LoVo (cell line): ENCODE measurements at places on chromosomes 2 and 18.

- DNase-seq: no peak
Observed at GRCh38 chr18:24472591-24472990, 12.2 kb downstream of the HRH4 start.

GRCh38 chr2:201072201-201072530, 365 bp downstream of the NDUFB3 start:
- DNase-seq: no peak

DNA sequence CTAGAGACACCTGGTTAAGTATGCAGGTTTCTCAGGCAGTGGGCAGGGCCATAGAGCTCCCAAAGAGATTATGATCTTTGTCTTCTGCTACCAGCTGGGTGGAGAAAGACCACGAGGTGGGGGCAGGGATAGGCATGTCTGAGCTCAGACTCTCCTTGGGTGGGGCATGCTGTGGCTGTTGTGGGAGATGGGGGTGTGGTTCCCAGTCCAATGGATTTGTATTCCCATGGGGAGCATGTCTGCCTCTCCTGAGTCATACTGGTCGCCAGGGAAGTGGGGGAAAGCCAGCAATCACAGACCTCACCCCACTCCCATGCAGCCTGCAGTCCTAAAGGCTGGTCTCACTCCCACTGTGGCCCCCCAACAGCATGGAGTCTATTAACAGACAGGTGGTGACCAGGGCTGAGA, 31.4 kb upstream of the RHOB start:
- peak; percentile 55 for DNase-seq

GRCh38 chr18:28725876-28726275, 548.9 kb upstream of the CDH2 start:
- no peak for DNase-seq

GRCh38 chr2:143150287-143150686, 21.1 kb downstream of the ARHGAP15 start:
- DNase-seq: no peak

GRCh38 chr2:100197631-100198153, 55.3 kb upstream of the AFF3 start:
- DNase-seq: no peak

- DNase-seq: no peak
Observed at GRCh38 chr2:45901468-45902032, 250.1 kb downstream of the PRKCE start.

DNA sequence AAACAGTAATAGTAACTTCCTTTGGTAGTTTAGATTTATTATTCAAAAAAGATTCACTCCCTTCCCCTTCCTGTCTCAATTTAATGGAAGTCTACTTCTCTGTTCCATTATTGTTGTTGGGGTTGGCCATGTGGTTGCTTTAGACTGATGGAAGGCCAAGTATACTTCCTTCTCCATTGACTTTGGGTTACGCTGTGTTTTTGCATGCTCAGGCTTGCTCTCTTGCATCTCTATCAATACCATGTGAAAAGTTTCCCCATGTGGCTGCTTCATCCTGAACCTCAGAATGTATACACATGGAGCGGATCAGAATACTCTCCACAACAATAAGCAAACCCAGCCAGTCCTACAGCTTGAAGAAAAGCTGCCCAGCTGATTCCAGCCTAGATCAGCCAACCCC, 20.3 kb downstream of the CFAP210 start:
- DNase-seq: no peak

DNA sequence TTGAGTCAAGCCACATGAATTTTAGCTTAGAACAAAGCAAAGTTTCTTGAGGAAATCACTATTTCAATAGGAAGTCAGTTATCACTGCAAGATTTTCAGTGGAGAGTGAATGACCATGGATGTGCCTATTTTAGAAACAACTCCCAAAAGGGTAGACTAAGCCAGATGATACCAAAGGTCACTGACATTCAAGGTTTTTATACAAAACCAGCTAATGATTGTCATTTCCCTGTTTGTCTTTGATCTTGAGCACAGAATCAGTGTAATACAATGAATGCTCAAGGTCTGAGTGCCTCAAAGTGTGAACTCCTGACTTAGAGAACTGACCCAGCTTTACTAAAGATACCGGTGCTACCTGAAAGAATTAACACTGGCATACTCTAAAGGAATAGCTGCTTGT, 60.5 kb downstream of the CDH2 start:
- no peak for DNase-seq

DNA sequence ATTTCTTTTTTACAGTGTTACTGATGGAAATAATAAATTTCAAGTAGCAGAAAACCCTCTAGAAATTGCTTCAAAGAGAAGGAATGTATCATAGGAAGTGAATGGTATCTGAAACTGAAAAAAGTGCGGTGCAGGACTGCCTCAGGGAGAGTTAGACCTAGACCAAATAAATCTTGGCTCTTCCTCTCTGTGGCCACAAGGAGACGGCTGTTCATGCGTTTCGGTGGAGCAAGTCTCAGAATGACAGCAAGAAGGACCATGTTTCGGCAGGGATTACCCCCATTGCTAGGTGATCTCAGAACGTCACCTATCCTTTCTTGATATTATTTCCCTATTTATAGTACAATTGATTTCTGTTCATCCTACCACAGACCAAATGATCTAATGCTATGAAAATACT, 522.3 kb downstream of the SOX11 start:
- DNase-seq: no peak

GRCh38 chr2:19674051-19675002, 227.5 kb downstream of the TTC32 start:
- no peak for DNase-seq

GRCh38 chr2:61905372-61906185, at the start of gene COMMD1:
Gene COMMD1, plus strand, starts transcription at chr2:61905674. Its CDS starts 5 bp downstream, at chr2:61905679.
- DNase-seq: peak; percentile 74

GRCh38 chr2:156321243-156321904, 11.1 kb downstream of the NR4A2 start:
- DNase-seq: no peak

DNA sequence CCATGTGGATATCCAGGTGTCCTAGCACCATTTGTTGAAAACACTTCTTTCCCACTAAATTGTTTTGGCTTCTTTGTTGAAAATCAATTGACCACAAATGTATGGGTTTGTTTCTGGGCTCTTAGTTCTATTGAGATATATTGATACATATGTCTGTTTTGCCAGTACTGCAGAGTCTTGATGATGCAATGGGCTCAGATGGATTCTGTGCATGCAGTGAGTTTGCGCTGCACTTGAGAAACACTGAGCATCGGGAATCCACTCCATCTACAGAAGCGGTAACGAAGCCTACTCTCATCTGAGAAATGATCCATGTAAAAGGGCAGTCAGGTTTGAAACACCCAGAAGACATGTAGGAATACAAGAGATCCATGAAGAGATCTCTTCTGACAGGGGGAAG, 21.9 kb upstream of the DNAJC10 start:
- DNase-seq: no peak

DNA sequence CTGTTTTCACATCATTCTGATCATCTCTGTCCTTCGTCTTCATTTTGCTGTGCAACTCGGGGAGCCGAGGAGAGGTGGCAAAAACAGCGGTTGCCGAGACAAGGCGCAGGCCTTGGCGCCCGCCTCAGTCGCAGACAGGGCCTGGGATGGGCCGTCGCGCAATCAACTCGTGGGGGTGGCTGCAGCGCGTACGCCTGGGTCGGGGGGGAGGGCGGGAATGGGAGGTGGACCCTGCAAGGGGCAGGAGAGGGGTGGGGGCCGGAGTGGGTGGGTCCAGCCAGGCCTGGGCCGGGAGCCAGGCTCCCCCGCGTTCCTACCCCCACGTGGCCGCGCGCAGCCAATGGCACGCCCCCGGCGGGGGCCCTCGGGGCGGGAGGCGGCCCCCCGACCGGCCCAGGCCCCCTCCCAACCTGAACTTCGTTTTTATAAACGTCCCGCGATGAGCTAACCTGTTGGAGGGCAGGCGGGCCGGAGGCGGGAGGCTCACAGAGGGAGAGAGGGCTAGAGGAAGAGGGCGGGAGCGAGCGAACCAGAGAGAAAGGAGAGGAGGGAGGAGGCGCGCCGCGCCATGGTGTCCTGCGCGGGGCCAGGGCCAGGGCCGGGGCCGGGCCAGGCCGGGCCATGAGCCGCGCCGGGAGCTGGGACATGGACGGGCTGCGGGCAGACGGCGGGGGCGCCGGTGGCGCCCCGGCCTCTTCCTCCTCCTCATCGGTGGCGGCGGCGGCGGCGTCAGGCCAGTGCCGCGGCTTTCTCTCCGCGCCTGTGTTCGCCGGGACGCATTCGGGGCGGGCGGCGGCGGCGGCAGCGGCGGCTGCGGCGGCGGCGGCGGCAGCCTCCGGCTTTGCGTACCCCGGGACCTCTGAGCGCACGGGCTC, at the start of gene HOXD13:
TSS of gene HOXD13 (plus strand) at position 452 of the 875 bp plus-strand sequence. CDS start at position 622, 170 bp downstream.
- peak; percentile 15 for DNase-seq

- no peak for DNase-seq
Observed at GRCh38 chr2:118850901-118851415, 3.5 kb upstream of the EN1 start.

GRCh38 chr2:234492717-234493485, 4.0 kb downstream of the ARL4C start:
- DNase-seq: no peak

DNA sequence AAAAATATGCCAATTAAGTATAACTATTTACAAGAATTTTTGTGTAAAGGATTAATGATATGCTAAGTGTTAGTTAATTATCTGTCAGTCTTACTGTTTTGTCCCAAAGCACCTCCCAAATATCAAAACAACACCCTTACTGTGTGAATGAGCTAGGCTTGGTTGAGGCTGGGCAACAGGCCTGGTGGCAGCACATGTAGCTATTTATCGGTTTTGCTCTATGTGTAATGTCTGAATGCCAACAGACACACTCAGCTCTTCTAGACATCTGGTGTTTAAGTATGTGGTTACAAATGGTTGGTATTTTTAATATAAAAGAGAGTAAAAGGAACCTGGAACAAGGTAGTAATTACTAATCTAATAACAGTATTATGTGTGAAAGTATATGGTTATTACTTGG, 175.3 kb downstream of the RAB3GAP1 start:
- DNase-seq: no peak

DNA sequence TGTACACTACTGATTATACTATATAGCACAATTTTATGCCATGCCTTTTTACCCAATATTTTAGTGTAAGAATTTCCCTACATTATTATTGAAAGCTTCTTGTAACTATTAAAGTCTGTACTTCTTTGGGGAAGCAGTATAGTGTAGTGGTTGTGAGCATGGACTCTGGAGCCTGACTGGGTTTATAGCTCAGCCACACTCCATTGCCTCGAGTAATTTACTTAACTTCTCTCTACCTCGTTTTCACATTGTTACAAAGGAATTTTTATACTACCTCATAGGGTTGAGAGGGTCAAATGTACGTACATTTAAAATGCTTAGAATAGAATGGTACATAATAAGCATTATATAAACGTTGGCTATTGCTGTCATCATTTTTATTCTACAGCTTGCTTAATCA, 139.2 kb downstream of the UBR3 start:
- DNase-seq: no peak

- no peak for DNase-seq
Observed at GRCh38 chr18:60838677-60839076, 466.1 kb upstream of the MC4R start.

DNA sequence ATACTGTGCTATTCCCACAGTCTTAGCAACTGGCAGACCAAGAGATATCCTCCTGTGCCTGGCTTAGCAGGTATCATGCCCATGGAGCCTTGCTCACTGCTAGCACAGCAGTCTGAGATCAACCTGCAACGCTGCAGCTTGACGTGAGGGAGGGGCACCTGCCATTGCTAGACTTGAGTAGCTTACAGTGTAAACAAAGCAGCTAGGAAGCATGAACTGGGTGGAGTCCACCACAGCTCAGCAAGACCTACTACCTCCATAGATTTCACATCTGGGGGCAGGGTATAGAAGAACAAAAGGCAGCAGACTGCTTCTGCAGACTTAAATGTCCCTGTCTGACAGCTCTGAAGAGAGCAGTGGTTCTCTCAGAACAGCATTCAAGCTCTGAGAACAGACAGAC, 74.8 kb downstream of the AKAIN1 start:
- no peak for DNase-seq
